Colonic mucosa (tissue), 4 donors: ENCODE measurements at places on chromosomes 5 and 9. TPM values are rescaled to one million over a fixed set of nuclear protein-coding genes. Genes with fewer than 3 reads are reported as not detected.

Gene LEAP2
- 3.6 TPM for total RNA-seq

Gene LCN2
- 374 TPM for total RNA-seq

Gene NUTM2F
- not detected for total RNA-seq

Gene GPRIN1
- total RNA-seq, result 2.1 TPM

Gene CCNJL
- total RNA-seq, result 21.6 TPM

Gene TGFBI
- 47.5 TPM for total RNA-seq

Gene ANKDD1B
- total RNA-seq, result 6.3 TPM

Gene GARIN3
- total RNA-seq, result not detected

Gene TTC33
- 10.6 TPM for total RNA-seq

Gene EIF4E1B
- not detected for total RNA-seq

Gene OR1Q1
- total RNA-seq, result not detected

Gene IL7R
- total RNA-seq, result 6.1 TPM

Gene GAS1
- total RNA-seq, result 2.4 TPM

Gene CA9
- 1.8 TPM for total RNA-seq

Gene C5orf58
- total RNA-seq, result not detected

Gene SOWAHA
- 12.4 TPM for total RNA-seq

Gene SELENOP
- 687 TPM for total RNA-seq

Gene DNAJC25
- 9.0 TPM for total RNA-seq

Gene MCCC2
- 56.8 TPM for total RNA-seq

Gene IL31RA
- total RNA-seq, result 0.16 TPM

Gene KIAA0825
- total RNA-seq, result 1.5 TPM

Gene PCDHGB3
- 0.57 TPM for total RNA-seq

Gene BTNL3
- total RNA-seq, result 71.1 TPM

Gene EQTN
- total RNA-seq, result 1.0 TPM

Gene SEMA5A
- total RNA-seq, result 23.3 TPM

Gene F2RL1
- total RNA-seq, result 139 TPM

Gene GPR21
- 0.35 TPM for total RNA-seq
